ENCODE measurements at places on chromosomes 2 and 18. TPM values are rescaled to one million over a fixed set of nuclear protein-coding genes. Genes with fewer than 3 reads are reported as not detected.

GRCh38 chr18:38695559-38696280, 1130.1 kb upstream of the CELF4 start:
- DNase-seq = no peak

DNA sequence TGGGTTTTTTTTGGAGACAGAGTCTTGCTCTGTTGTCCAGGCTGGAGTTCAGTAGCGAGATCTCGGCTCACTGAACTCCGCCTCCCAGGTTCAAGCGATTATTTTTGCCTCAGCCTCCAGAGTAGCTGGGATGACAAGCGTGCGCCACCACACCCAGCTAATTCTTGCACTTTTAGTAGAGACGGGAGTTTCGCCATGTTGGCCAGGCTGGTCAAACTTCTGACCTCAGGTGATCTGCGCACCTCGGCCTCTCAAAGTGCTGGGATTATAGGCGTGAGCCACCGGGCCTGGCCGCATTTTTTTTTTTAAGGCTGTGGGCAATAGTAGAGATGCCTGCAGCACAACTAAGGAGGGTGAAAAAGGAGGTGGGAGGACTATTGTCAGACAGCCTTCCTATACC, 41.7 kb upstream of the ZNF532 start:
- no peak for DNase-seq

- DNase-seq = no peak
Observed at GRCh38 chr2:97798416-97798815, 85.0 kb downstream of the ZAP70 start.

- no peak for DNase-seq
Observed at GRCh38 chr2:128684523-128684922, 365.9 kb upstream of the HS6ST1 start.

DNA sequence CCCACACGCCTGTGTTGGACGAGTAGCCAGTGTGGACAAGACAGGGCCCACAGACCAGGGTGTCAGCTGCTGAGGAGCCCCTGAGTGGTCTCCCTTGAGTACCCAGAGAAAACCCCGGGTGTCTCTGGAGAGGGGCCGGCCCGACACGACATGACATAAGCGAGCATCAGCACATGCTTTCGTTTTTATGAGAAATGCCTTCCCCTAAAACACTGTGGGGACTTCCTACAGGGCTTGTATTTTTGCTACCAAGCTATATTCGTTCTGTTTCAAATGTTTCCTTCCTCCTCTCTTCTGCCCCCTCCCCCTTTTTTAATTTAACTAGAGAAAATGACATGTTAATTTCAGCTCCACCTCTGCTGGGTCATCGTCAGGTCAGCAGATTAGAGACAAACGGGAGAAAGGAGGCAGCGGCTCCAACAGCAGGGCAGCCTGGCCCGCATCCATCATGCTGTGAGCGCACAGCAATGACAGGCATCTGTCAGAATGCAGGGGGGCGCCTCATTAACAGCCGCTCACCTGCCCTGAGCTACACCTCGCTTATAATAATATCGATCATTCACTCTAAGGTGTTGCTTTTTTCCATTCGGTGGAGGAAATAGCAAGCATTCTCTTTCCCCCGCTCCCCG, 286.2 kb downstream of the ZNF516 start:
- no peak for DNase-seq

GRCh38 chr2:207265869-207266268, 100.1 kb upstream of the KLF7 start:
- DNase-seq = no peak

DNA sequence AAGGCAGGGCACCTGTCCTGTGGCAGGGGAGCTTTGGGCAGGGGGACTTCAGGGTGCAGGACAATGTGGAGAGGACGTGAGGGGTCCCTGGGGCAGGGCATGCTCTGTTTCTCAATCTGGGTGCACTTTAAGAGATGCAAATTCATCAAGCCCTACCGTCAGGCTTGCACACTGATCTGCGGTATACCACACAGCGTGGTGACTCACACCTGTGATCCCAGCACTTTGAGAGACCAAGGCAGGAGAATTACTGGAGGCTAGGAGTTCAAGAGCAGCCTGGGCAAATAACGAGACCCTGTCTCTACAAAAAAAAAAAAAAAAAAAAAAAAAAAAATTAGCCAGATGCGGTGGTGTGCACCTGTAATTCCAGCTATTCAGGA, 10.2 kb upstream of the GPC1 start:
- no peak for DNase-seq

DNA sequence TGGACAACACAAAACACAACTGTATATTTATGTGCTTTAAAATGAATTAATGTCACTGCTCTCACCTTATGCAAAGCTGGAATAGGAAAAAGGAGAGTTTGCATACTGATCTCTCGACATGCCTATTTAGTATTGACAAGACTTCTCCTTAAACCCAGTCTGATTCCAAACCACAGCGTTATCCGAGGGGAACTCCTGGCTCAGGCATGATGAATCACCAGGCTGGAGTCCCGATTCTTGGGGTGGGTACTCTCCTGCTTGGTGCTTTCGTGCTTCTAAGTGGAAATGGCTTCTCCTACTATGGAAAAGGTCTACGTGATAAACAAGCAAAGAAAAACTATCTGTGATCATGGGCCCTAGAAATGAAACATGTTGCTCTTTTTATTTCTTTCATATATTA, 88.9 kb upstream of the SLC35G4 start:
- no peak for DNase-seq

LIMS3 gene
- total RNA-seq = 6.3 TPM

DNA sequence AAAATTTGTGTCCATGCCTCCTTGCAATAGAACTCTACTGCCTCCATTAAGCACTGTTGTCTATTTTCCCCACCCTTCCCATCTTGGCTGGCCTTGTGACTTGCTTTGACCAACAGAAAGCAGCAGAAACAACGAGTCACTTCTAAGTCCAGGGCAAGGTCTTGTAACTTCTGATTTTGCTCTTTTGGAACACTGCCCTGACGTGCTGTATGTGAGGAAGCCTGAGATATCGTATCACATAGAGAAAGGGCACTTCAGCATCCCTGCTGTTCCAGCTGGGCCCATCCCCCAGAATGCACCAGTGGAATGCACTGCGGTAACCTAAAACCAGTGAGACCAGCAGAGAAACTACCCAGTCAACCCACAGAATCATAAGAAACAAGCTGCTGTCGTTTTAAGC, 28.1 kb downstream of the NCKAP1 start:
- no peak for DNase-seq

RBBP8 gene
- total RNA-seq = 44.6 TPM

DNA sequence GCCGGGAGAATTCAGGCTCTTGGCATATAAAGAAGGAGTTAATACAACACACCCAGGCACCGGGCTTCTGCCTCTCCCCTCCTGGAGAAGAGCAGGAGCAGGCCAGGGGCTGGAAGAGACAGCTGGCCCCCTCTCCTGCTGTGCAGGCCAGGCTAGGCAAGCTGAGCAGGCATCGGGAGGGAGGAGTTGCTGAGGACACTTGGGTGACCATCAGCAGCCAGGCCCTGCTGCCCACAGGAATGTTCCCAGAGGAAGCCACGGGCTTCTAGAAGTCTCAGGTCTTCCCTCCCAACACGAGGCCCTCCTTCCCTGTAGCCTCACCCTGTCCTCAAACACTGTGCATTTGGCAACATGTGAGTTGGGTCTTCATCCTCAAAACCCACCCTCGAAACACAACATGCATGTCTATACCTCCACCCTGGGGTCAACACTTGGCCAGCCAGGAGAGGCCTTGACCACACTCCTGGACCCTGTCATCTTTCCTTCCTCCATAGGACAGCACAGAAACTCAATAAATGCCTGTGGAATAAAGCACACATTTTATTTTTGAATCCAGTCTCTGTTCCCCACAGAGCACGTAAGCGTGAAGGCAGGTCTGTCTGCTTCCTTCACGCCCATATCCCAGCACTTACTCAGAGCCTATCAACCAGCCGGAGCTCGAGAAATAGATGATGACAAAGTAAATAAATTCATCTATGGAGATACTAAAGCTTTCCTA, 433.8 kb upstream of the ID2 start:
- no peak for DNase-seq

- DNase-seq = no peak
Observed at GRCh38 chr2:233399306-233400225, 45.3 kb downstream of the DGKD start.

ZAP70 gene
- total RNA-seq = 3.9 TPM

GRCh38 chr2:97718942-97719341, 5.6 kb downstream of the ZAP70 start:
- no peak for DNase-seq

GRCh38 chr2:78585871-78586270, 439.6 kb upstream of the REG3G start:
- no peak for DNase-seq

- DNase-seq = no peak
Observed at GRCh38 chr2:37610638-37611289, 60.7 kb downstream of the CDC42EP3 start.

CNTNAP5 gene
- 0.11 TPM for total RNA-seq

PEX13 gene
- 31.7 TPM for total RNA-seq
